T-cell (primary cell): ENCODE measurements at places on chromosomes 7 and 10.

DNA sequence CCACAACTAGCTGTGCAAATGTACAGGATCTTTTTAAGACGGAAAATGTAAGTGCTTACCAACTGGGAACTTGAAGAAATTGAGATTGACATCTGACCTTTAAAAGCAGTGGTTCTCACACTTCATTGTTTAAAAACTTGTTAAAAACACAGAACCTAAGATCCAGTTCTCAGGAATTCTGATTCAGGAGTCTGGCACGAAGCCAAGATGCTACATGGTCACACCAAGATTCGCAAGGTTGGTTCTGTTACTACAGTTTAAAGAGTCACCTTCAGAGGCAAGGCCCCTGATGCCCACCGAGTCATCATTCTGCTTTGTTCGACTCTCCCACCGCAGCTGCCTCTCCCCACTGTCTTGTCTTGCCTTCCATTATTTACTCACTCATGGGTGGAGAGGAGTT lies 113.3 kb downstream of the GLI3 start:
- no peak for DNase-seq

- DNase-seq = no peak
Observed at GRCh38 chr7:80619741-80620140, 18.7 kb upstream of the CD36 start.

DNA sequence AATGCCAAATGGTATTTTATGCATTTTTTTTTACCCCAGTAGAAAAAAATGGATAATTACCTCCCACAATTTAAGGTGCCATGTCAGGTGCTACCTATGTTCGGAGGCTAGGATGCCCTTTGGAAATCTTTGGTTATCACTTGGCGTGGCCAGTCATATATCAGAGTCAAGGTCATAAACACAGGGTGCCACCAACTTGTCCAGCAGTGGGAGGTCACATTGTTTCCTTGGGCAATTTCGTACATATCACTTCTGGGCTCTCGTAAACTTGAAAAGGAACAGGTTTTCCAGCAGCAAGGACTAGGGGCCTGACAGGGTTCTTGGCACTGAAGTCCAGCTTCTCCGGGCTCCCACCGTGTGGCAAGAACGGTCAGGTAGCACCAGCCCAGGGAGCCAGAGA lies 48.0 kb upstream of the BHLHA15 start:
- no peak for DNase-seq

DNA sequence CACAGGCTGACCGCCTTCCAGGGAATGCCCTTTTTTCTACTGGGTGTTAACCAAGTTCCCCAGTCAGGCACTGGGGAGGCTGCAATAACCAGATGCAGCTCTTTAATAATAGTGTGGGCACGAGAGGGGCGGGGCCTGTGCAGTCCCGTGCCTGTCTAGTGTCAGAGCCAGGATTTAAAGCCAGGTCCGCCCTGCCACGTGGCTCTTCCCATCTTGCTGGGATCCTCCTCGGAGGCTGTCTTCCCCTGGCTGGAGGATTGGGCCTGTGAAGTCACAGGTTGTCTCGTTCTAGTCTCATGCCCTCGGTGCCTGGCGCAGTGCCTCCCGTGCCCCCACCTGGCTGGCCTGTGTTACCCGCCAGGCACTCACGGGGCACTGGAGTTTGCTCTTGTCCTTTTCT lies 25.2 kb downstream of the TMEM120A start:
- DNase-seq = no peak

- peak; percentile 33 for DNase-seq
Observed at GRCh38 chr10:13099144-13099665, 758 bp upstream of the OPTN start.

DNA sequence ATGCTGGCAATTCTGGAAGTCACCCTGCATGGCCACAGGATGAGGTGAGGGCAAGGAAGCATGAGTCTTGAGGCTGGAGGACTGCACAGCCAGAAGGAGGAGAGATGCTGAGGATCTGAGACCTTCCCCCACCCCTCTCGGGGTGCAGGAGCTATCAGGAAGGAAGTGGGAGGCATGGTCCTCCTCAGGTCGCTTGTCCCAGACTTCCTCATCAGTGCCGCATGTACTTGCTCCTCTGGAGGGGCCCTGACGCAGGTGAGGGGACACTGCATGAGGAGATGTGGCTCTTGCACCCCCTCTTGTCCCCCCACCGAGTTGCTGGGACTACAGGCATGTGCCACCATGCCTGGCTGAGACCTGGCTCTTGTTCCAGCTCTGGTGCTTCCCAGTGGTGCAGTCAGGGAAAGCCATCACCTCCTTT lies 5.7 kb upstream of the ZMIZ1 start:
- DNase-seq = no peak

- DNase-seq = no peak
Observed at GRCh38 chr10:58637352-58637751, 124.7 kb downstream of the BICC1 start.

GRCh38 chr7:13279854-13280435 lies 592.5 kb downstream of the ARL4A start:
- DNase-seq = no peak

GRCh38 chr10:93630625-93631557 lies 18.6 kb downstream of the PDE6C start:
- no peak for DNase-seq

- no peak for DNase-seq
Observed at GRCh38 chr10:82288461-82288881, 413.5 kb downstream of the NRG3 start.

DNA sequence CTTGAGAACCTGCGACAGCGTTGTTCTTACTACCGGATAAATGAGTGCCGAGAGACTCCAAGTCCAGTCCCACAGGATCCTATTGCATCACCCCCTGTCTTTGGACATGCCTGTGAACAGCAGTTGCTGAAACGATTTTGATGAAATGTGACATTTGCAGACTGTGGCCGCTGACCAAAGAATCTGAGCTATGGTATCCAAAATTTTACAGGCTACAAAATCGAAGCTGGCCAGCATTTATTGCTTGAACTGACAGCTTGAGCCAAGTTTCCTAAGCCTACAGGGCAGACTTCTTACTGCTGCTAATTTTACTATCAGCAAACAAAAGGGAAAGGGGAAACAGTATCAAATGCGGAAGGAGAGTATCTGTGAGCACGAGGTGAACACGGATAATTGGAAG lies 12.1 kb upstream of the NPVF start:
- DNase-seq = no peak
